OCI-LY7 (cell line): ENCODE measurements at places on chromosomes 7 and 10.

DNA sequence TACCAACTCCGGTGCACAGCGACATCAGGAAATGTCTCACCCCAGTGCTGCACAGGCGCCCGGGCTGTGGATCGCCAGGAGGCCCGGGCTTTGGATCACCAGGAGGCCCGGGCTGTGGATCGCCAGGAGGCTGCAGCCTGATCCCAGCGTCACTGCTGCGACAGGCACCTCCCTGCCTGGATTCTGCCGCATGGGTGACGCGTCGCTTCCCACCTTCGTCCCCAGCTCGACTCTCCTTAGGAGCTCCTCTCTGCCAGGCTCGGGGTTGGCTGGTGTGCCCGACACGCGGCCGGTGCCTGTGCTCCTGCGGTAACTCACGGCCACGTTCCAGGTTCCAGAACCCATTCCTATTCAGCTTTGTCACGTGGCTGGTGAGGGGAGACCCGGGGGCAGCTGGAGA is 257.5 kb downstream of the DNAJB6 start:
- DNase-seq, result no peak

- DNase-seq, result no peak
Measured at GRCh38 chr10:28947171-28947570, 269.9 kb downstream of the BAMBI start.

DNA sequence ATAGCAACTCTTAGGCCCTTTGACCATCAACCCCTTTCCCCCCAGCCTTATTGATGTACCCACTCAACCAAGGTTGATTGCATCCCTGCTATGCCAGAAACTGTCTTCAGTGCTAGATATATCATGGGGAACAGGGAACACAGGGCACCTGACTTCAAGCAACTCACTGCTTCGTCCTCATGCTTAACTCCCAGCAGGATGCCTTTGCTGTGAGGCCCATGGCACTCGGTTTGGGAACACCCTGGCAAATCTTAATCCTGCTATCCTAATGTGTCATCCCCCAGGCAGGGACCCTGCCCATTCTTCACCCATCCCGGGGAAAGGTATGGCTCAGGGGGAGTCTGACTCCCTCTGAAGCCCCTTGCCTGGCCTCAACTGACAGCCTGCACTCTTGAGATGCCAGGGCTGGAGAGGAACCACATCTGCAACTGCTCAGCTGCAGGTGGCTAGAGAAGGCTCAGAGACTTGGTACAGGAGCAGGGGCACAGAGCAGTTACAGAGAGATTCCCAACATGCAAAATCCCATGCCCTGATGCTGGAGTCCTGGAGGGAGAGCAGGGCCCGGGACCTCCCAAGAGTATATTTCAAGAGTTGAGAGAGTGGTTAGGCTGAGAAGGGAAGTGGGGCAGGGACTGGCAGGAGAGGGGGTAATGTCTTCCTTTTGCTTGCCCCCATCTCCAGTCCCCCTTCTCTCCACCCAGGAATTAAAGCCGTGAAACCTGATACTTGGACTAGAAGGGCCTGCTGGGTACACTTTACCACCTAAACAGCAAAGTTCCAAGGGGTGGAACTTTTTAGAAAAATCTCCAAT is 2.4 kb upstream of the UNC5B start:
- DNase-seq, result no peak

DNA sequence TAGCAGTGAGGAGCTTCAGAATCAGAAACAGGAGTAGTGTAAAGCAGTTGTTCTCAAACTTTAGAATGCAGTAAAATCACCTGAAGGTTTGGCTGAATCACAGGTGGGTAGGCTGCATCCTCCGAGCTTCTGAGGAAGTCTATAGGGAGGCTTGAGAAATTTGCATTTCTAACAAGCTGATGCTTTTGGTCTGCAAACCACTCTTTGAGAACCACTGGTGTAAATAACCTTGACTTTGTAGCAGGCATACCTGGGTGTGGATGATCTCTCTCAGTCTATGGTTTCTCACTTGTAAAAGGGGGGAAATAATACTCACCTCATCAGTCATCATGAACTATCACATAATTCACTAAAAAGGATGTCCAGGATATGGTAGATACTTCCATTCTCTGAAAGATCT is 118.1 kb downstream of the SRI start:
- no peak for DNase-seq

DNA sequence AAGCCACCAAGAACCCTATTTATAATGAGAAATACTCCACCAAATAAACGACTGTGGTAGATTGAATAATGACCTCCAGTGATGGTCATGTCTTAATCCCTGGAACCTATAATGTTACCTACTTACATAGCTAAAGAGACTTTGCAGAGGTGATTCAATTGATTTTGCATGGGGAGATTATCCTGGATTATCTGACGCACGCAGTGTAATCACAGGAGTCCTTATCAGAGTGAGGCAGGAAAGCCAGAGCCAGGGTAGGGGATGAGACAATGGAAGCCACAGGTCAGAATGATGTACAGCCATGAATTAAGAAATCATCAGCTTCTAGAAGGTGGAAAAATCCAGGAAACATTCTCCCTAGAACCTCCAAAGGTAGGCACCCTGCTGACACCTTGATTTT is 286.4 kb upstream of the SP4 start:
- no peak for DNase-seq

DNA sequence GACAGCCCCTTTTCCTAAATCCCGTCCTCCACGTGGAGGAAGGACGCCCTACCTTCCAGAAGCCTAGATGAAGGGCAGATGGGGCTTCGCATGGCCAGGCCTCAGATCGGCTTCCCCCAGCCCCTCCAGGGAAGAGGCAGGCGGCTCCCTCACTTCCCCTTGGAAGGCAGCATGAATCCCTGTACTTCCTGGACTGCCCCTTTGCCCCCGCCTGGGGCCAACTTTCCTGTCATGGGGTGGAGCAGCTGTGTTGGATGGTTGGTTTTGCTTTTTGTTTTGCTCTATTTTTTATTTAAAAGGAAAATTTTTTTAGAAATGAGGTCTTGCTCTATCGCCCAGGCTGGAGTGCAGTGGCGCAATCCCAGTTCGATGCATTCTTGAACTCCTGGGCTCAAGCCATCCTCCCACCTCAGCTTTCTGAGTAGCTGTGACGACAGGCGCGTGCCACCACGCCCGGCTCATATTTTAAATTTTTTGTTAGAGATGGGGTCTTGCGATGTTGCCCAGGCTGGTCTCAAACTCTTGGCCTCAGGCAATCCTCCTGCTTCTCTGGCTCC is 27.2 kb downstream of the GTF2IRD1 start:
- no peak for DNase-seq

- DNase-seq, result no peak
Measured at GRCh38 chr7:5620459-5620881, 161.0 kb downstream of the RNF216 start.

GRCh38 chr7:117889611-117890010 is 16.4 kb upstream of the CTTNBP2 start:
- no peak for DNase-seq

DNA sequence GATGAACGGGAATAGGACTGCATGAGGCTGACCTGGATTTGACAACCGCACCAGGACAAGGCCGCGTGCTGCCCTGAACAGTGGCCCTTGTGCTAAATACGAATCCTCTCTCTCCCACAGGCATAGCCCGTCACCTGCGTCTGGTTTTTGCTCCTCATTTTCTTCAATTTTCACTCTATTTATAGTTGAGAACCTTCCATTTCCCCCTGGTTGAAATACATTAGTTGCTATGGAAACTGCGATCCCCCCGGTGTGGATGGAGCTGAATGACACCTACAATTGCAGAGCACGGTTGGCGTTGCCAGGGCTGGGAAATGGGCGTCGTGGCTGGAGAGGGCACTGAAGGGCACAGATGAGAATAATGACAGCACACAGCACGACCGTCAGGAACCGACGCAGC is 158.6 kb upstream of the PITRM1 start:
- no peak for DNase-seq

DNA sequence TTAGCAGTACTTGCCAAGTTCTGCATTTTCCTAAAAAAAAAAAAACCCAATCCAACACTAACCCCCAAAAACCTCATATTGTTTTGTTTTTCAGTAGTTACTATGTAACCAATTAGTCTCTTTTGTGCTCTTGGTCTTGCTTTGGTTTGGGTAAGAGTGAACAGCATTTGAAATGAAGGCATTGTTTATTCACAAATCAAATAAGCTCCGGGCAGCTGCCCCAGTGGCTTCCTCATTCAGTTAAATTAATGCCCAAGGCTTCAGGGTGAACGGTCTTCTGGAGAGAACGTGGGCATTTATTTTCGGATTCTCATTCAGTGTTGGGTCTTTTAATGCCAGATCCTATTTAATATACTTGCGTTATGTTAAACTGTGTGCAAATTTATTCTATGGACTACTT is 108.7 kb downstream of the GFRA1 start:
- DNase-seq, result no peak

GRCh38 chr10:5033061-5033778 is 29.6 kb upstream of the AKR1C2 start:
- DNase-seq, result no peak

- DNase-seq, result no peak
Measured at GRCh38 chr10:8072211-8072610, 17.7 kb downstream of the GATA3 start.

DNA sequence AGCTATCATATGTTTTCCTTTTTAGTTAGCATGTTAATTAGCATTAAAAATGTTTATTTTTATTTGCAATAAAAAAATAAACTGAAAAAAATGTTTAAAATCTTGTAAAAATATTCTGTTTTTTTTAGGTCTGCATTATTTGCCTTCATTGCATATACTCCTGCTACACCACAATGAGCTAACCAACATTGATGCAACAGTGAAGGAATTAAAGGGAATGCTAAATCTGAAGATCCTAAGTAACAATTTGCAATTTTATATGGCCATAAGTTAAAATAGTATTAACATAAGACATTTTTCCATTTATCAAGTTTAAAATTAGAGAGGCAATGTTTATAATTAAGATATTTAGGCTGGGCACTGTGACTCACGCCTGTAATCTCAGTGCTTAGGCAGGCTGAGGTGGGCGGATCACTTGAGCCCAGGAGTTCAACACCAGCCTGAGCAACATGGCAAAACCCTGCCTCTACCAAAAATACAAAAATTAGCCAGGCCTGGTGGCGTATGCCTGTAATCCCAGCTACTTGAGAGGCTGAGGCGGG is 32.2 kb downstream of the LRRC72 start:
- DNase-seq, result no peak

DNA sequence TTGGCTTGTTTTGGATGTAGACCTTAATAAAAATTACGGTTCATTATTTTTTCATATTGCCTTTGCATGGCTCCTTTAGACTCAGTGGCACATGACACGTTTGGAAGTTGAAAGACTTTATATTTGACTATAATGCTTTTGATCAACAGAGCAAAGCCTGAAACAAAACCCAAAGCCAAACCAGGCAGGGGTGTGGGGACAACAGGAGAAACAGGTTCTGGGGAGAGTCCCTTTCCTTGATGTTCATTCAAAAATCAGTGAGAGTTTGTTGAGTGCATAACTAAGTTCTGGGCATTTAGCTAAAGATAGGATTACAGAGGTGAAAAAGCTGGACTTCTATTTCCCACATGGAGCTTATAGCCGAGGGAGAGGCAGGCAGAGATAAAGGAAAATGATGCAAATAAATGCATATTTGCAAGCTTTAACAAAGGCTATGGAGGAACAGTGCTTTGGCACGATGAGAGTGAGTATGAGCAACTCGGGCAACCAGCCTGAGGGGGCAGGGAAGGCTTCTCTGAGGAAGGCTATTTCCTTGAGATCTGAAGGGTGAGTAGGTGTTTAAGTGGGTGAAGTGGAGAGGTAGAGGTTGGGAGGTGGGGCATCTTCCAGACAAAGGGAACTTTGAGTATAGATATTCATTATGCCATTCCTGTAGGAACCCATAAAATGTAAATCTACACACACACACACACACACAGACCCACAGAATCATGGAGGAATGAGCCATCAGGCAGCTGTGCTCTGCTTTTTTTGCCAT is 34.5 kb upstream of the PDZD8 start:
- no peak for DNase-seq
